ENCODE measurements at places on chromosomes 5 and 9.

- no peak for DNase-seq
These were observed 87.4 kb downstream of the LMX1B start for GRCh38 chr9:126700903-126701812.

- no peak for DNase-seq
These were observed 64.3 kb downstream of the ARHGAP26 start for GRCh38 chr5:142834504-142834903.

GRCh38 chr5:31328040-31328733 lies 134.7 kb downstream of the CDH6 start:
- DNase-seq = no peak

DNA sequence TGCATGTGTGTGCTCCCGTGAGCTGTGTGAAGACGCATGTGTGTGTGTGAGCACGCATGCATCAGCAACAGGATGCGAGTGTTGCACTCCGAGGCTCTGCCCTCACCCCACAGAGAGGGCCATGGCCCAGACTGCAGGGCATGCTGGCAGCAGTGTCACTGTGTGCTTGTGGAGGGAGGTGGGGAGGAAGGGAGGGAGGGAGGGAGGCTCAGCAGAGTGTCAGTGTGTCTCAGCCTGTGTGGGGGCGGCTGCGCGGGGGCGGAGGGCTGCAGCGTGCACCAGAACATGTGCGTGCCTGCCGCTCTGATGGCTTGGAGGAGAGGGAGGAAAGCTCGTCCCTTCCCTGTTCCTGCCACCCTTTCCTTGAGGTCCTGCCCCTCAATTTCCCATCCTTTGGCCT lies 5.3 kb downstream of the CAMK2A start:
- DNase-seq = no peak

DNA sequence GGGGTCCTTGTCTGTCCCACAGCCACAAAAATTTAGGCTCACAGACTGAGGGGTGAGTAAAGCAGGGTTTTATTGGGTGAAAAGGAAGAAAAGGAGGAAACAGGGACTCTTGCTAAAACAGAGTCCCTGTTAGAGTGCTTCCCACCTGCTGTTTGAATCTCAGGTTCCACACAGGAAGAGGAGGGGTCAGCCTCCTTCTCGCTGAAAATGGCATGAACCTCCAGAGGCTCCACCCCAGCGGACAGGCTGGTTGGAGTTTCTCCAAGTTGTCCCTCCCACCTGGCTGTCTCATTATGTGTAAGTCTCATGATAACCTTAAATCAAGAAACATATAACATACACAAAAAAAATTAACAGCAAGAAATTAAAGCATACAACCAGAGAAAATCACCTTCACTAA lies 28.3 kb upstream of the UHRF2 start:
- DNase-seq = no peak

DNA sequence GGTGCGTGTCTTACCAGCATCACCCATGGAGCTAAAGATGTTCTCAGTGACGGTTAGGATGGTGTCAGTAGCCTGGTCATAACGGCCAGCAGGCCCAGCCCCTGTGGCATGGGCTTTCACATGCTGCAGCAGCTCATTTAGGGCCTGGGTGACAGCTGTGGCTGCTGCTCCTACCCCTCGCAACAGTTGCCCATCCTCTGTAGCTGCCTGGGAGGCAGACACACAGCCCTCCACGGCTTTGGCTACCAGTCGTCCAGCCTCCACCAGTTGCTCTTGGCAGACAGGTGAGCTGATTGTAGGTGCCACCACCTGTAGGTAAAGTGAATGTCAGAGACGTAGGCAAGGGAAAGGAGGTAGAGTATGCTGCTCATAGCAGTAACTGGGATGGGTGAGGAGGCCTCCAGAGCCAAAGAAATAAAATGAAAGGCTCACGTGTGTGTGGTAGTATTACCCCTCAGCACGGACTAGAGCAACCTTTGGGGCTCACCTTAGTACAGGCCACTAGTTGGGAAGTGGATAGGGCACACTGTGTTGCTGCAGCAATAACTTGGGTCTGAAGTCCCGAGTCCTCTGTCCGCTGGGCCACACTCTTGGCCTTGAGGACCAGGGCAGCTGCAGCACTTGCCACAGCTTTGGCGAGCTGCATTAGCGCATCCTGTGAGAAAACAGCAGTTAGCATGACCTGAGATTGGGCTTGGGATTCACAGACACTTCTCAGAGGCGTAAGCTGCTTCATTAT lies 14.7 kb downstream of the TLN1 start:
- DNase-seq = no peak

DNA sequence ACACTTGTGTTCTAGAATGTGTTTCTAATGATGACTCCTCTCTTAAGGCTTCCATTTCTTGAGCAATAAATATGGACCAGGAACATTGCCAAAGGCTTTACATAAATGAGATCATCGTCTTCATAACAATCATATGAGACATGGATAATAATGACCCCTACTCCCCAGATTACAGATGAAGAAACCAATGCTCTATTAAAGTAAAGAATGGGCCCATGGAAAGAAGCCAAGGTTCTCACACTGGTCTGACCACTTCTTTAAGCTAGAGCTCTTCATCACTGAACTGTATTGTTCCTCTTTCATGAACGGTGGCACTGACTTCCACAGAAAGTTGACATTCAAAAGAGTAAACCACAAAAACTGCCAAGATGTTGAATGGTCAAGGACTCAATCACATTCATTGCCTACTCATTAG lies 65.3 kb downstream of the MARCHF3 start:
- no peak for DNase-seq

DNA sequence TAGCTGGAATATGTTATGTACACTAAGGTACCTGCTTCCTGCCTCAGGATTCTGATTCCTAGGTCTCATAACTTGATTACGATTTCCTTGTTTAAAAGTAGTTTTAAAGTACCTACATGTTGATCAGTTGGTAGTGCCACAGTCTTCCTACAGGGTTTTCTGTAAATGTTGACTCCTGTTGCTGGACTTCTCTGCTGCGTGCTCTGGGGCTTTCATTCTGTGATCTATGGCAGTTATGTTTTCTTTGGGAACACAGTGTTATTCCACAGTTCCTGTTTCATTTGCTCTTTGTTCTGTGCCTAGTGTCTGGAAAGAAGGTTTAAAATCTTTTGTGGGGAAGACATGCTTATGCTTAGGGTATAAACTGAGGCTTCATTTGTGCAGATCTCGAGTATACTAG lies 343.5 kb downstream of the PLK2 start:
- no peak for DNase-seq

GRCh38 chr5:128132499-128132898 lies 48.9 kb downstream of the SLC12A2 start:
- DNase-seq = no peak

DNA sequence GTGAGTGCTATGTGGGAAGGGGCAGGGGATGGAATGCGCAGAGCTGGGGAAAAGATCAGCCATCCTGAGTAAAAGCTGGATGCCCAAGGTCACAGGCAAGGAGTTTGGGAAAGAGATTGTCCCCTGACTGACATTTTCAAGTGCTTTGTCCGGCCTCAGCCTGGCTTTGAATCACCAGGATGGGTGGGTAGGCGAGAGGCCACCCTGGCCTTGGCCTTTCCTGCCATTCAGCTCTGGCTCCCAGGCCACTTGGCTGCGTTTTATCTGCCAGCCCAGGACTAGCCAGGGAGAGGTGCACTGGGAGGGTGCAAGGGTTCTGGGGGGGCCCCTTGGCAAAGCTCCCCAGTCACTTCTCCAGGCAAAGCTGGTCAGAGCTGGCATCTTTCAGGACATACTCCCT lies 37.4 kb upstream of the SYNPO start:
- DNase-seq = no peak

- no peak for DNase-seq
These were observed 66.6 kb upstream of the SLC25A51 start for GRCh38 chr9:37970301-37971107.

- DNase-seq = no peak
These were observed 63.9 kb downstream of the EPB41L4A start for GRCh38 chr5:112355058-112355685.

- no peak for DNase-seq
These were observed 34.0 kb upstream of the NCS1 start for GRCh38 chr9:130138171-130138653.

GRCh38 chr5:79032031-79032695 lies 37.3 kb downstream of the DMGDH start:
- no peak for DNase-seq

DNA sequence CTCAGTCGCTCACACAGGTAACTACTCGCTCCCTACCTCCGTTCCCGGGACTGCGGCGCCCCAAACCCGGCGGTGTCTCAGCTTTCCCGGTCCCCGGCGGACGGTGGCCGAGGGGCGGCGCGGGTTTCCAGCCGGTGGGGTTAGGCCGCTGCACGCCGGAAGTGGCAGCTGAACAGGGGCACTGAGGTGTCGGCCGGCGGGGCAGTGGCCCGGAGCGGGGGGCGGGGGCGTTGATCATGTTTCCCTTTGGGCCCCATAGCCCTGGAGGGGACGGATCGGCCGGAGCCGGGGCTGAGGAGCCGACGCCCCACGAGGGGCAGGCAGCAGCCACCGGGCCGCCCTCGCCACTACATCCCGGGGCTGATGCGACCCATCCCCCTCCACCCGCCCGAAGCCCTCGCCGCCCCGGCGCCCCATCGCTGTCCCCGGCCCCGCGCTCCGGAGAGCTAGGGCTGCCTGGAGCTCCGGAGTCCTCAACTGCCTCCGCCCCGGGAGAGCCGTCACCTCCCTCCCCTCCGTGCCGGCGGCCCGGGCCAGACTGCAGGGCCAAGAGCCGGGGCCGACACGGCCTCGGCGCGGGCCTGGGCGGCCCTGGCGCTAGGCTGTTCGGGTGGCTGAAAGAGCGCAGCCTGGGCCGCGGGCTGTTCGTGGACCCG lies at the start of gene DCAF10:
Gene DCAF10 (plus strand): TSS at position 167 of the 656 bp plus-strand sequence. CDS start 70 bp downstream, at position 237.
- peak; percentile 96 for DNase-seq

Measured in osteocyte (in vitro differentiated cells).